COLO829 (cell line): ENCODE measurements at places on chromosomes 13 and 19.

DNA sequence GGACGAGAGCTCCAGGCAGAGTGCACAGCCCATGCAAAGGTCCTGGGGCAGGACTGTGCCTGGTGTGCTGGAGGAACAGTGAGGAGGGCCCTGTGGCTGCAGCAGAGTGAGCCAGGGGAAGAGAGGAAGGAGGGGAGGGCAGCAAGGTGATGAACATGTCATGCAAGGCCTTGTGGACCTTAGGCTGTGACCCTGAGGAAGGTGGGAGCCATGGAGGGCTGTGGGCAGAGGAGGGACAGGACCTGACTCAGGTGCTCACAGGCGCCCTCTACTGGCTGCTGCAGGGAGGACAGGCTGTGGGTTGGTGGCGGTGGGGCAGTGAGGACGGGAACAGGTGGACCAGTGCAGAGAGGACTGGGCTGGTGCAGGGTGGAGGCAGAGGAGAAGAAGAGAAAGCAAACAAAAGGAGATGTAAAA lies 170.3 kb downstream of the PTPRS start:
- DNase-seq = no peak

GRCh38 chr13:113897966-113898365 lies 34.1 kb upstream of the GAS6 start:
- DNase-seq = no peak

DNA sequence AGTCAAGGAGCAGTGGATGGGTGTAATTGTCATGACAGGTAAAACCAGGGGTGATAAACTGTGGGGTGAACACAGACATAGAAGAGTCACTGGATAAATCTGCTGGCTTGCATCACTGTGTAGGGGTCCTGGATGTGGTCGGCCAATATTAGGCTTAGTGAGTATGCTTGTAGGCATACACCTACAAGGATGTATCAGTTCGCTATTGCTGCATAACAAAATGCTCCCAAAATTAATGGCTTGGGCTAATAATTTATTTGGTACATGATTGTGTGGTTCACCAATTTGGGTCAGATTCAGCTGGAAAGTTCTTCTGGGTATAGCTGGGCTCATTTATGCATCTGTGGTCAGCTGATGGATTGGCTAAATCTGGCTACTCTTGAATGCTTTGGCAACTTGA lies 11.2 kb upstream of the EVI5L start:
- DNase-seq = no peak

GRCh38 chr19:8518536-8518935 lies 4.6 kb upstream of the ZNF414 start:
- no peak for DNase-seq

DNA sequence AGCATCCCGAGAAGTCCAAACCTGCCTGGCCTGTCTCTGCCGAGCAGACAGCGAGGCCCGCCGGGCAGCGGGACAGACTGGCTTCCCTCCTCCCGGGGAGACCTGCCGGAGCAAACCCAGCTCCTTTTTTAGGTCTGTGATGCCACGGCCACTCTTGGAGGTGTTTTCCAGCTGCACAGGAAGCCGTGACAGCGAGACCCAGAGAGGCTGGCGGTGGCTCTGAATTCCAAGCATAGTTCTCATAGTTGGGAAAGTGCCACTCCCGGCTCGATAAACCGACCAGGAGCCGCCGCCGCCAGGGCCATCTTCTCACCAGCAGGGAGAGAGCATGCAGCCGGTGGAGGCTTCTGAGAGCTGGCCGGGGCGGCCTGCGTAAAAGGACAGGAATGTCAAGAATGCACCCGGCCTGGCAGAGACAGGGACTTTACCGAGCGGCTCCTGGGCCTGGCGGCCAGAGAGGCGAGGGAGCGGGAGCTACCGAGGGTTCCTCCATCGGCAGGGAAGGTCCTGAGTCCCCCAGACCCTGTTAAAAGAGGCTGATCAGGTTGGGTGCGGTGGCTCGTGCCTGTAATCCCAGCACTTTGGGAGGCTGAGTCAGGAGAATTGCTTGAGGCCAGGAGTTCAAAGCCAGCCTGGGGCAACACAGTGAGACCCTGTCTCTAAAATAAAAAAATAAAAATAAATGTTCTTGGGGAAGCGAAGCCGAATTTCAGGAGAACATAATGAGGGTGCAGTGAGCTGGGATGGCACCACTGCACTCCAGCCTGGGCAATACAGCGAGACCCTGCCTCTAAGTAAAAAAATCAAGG lies 64.9 kb downstream of the GADD45B start:
- peak; percentile 77 for DNase-seq

DNA sequence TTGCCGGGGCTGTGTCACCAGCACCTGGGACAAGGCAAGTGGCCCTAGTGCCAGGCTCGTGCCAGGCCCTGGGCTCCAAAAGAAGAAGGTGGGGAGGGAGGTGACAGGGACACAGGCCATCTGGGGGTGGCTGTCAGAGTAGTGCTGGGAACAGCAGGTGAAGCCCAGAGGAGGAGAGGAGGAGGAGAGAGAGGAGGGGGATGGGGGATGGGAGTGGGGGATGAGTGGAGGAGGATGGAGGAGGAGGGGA lies 18.7 kb downstream of the LSM4 start:
- DNase-seq = no peak

DNA sequence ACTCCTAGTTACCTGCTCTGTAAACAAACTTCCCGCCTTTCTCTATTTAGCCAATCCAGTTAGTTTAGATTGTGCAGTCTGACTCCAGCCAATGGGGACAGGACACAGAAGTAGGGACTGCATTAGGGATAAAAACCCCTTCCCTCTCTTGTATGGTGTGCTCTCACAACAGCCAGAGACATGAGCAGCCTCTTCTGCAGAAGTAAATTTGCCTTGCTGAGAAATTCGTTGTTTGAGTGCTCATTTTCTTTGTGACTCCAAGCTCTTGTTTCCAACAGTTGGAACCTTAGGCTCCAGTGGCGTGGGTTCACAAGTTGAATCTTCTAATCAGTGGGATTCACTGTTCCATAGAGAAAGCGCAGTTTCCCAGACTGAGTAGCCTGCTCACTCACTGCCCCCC lies 66.1 kb downstream of the ZNF93 start:
- no peak for DNase-seq

GRCh38 chr19:50632151-50632835 lies 7.4 kb downstream of the SYT3 start:
- DNase-seq = no peak

- DNase-seq = no peak
Observed at GRCh38 chr19:28443361-28443760, 769.6 kb downstream of the UQCRFS1 start.

DNA sequence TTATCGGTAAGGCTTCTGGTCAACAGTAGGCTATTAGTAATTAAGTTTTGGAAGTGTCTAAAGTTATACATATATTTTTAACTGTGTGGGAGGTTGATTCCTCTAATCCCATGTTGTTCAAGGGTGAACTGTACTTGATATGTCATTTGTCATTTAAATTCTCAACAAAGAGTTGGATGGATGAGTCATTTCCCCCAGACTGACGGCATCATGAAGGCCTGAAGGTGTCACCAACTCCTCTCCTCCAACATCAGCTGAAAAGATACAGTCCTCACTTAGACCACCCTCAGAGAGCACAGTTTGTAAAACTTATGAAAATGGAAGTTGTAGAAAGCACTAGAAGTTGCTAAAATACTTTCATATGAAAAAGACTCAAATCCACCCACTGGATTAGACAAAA lies 48.8 kb downstream of the DCLK1 start:
- no peak for DNase-seq

- no peak for DNase-seq
Observed at GRCh38 chr19:19613506-19613905, 5.0 kb downstream of the PBX4 start.
